Mesothelial cell of epicardium (in vitro differentiated cells): ENCODE measurements at places on chromosomes 16 and 17. TPM values are rescaled to one million over a fixed set of nuclear protein-coding genes. Genes with fewer than 3 reads are reported as not detected.

GRCh38 chr16:19417640-19418039, at the start of gene TMC5:
TSS of gene TMC5 (plus strand) at chr16:19417883. CDS start at chr16:19440039, 22,156 bp downstream.
- no peak for DNase-seq

DNA sequence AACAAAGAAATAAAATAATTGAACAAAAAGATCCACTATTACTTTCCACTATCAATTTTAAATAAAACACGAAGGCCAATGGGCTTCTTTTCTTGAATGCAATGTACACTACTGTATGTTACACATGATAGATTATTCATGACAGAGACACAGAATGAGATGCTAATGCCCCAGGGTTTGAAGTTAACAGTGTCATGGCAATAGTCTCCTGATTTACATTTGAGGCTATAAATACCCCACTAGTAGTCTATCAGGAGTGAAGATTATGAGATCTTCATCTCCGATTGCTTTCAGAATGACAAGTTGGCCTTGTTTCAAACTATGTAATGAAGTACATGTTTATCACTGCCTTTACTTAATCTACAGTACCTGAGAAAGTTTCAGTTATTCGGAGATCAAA, 84.4 kb downstream of the RPGRIP1L start:
- no peak for DNase-seq

DNA sequence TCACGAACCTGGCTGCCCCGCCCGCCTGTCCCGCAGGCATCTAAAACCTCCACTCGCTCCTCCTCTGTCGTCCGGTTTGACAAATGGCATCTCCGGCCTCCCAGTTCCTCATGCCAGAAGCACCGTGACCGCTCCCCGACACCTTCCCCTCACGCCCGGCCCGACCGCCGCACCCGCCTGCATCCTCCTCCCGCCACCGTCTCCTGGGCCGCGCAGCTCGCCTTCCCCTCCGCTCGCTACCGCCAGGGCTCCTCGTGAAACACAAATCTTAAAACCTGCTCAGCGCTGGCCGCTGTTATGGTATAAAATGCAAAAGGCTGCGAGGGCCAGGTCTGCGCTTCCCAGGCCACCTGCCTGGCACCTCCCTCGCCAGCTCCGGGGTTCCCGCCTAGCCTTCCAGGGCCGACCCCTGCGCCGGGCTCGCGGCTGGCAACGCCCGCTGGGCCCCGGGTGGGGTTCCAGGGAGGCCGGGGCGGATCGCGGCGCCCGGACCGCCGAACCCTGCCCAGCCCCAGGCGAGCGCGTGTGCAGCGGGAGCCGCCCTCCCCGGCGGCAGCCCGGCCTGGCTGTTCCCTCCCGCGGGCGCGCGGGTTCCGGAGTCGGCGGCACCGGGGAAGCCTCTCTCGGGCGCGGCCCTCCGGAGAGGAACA, 488 bp downstream of the SPSB3 start:
- DNase-seq: no peak

Gene KRT36
- total RNA-seq: not detected in 3 replicates

GRCh38 chr16:67187175-67187890, 2.6 kb downstream of the EXOC3L1 start:
- DNase-seq: no peak

DNA sequence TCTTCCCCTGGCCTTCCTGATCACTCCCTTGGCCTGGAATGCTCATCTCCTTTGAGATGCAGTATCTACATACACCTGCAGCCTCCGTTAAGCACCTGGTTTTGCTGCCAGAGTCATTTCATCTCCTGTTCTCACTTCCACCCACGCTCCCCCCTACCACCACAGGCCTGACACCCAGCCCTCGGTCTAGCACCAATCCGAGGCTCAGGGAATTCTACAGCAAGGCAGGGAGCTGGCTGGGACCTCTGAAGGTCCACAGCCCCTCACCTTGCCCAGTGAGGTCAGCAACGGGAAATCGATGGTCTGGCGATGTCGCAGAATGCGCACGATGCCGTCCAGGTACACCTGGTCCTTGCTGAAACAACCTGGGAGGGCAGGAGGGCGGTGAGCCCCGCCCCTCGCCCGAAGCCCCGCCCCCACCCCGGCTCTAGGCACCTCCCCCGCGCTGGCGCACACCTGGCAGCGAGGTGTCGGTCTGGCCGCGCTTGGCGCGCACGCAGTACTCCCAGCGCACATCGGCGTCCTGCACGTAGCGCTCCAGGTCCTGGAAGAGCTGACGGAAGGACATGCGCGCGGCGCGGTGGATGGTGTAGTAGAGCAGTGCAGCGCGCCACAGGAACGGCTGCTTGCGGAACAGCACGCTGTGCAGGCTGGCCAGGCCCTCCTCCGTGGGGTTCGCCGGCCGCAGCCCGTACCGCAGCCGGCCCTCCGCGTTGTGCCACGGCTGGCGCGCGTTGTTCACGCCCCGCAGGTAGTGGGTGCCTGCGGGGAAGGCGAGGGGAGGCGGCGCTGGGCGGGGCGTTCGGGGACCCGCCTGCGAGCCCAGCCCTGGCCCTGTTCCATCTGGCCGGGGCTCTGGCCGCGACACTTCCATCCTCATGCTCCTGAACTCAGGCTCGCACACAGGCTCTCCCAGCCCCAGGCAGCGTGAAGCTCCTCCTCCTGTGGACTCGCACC, 5.7 kb downstream of the MATCAP1 start:
- DNase-seq: no peak

DNA sequence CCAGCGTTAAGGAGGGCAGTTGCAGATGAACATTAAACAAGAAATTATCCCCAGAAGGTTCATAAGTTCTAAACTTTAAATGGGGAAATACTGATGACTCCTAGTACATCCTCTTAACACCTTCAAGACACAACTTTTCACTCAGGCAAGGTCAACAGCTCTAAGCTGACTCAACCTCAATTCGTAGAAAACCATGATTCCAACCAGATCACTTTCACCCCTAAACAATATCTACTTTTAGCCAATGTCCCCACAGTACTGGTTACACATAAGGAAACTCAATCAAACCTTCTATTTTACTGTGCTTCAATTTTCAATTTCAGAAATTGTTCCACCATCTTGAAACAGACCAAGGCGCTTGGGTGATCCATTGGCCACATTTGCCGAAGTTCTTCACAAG, 2.3 kb downstream of the CDYL2 start:
- DNase-seq: no peak

DNA sequence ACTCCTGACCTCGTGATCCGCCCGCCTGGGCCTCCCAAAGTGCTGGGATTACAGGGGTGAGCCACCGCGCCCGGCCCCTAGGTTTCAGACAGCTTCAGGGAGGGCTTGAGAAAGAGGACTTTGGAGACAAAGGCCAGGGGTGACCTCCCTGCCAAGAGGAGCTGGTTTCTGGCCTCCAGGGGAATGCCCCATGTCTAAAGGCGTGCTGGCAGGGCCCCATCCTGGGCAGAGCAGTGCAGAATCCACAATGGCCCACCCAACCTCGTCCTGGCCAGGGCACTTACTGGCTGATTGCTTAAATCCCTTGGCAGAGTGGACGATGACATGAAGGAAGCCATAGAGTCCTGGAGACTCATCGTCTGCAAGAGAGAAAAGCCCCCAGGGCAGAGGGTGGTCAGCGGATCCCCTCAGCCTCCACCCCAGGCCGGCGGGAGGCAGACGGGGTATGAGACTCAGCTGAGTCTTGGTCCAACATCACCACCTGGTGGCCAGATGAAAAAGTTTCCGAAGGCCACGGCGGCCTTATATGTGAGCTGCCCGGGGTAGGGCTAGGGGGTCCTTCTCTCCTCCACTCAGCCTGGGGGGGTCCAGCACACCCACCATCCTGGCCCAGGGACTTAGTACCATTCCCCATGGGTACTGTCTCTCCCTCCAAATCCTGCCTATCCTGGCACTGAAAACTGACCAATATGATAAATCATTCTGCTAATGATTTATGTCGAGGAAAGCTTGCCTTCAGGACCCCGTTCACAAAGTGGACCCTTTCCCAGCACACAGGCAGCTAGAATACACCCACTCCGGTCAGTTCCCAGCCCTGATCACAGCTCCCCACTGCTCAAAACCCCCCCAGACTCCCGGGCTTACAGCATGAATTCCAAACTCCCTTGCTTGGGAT, 59.1 kb downstream of the TIMM22 start:
- DNase-seq: no peak

DNA sequence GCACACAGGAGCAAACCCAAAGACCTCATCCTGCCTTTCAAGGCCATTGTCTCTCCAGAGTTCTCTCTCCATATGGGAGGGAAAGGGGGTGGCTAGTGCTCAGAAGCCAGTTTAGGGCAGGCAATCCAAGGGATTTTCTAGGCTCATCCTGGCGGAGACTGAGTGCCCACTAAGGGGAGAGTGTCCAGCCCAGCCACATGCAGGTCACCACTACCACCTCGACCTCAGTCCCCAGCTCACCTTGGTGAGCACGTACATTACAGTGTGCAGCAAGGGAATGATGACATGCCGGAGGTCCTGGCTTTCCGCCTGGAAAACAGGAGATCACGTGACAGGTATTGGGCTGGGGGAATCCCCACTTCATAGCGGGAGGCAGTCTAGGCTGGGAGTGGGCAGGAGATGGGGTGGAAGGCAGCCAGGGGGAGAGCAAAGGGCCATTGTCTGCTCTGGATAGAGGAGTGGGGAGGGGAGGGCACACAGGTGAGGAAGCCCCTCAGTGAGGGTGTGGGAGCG, 29.9 kb downstream of the PIK3R6 start:
- no peak for DNase-seq

- no peak for DNase-seq
These were observed 48.4 kb downstream of the COX4I1 start for GRCh38 chr16:85847681-85848601.

DNA sequence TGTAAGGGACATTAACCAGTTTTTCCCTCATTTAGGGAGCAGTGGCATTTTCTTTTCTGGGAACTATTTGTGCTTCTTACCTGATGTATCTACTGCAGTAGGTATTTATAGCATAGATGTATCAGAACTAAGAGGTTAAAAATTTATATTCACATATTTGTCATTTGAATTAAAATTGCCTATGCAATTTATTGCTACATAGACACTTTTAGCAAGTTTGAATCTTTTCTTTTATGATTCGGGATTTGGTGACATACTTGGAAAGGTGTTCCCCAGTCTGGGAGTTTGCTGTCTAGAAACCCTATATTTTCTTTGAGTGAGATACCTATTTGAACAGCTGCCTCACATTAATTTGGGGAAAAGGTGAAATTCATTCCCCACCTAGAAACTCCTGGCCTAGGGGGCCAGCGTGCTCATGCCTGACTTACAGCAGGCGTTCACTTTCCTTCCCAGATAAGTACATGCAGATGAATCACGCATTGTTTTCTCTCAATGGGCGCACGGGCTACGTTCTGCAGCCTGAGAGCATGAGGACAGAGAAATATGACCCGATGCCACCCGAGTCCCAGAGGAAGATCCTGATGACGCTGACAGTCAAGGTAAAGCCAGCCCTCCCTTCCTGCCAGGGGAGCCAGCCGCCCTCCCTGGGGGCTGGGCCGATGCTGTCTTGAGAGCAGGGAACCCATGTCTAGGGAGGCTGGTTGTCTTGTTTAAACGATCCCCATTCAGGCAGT, 73.8 kb downstream of the SDR42E1 start:
- DNase-seq: no peak

DNA sequence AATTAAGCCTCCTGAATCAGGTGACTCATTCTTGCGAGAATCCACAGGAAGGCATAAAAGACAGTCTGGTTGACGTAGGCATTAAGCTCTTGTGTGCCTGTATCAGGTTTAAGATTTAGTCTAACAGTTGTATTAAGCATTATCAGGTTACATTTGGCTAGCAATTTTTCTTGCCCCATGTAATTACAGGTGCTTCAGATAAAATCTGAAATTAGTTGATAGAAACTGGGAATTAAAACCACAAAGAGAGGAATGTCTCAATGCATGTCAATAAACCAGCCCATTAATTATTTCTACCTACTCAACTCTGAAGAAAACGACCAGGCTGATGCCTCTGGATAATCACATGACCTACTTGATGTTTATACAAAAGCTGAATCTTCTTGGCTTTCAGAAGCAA, 217.2 kb downstream of the CA10 start:
- no peak for DNase-seq

DNA sequence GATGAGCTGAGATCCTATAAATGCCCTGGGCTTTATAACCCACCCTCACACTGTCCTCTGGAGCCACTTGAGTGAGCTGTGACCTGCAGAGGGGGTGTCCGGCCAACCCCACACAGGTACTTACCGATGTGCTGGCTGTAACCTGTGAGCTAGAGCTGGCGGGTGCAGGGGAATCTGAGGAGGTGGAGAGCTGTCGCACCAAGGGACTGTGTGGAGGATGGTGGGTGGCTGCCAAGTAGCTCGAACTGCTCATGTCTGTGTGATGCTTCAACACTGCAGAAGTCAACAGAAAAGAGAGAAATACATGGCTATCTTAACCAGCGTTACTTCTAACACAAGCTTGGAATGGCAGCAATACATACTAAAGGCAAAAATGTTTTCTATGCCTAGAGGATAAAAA, 39.4 kb downstream of the STH start:
- DNase-seq: no peak

Gene KCNJ16
- 0.18 to 0.33 TPM (median 0.29 TPM) in 3 replicates for total RNA-seq

Gene RPUSD1
- total RNA-seq: 21.5 to 23.0 TPM (median 21.9 TPM) in 3 replicates

Gene NOXO1
- 0.42 to 1.3 TPM (median 0.73 TPM) in 3 replicates for total RNA-seq

DNA sequence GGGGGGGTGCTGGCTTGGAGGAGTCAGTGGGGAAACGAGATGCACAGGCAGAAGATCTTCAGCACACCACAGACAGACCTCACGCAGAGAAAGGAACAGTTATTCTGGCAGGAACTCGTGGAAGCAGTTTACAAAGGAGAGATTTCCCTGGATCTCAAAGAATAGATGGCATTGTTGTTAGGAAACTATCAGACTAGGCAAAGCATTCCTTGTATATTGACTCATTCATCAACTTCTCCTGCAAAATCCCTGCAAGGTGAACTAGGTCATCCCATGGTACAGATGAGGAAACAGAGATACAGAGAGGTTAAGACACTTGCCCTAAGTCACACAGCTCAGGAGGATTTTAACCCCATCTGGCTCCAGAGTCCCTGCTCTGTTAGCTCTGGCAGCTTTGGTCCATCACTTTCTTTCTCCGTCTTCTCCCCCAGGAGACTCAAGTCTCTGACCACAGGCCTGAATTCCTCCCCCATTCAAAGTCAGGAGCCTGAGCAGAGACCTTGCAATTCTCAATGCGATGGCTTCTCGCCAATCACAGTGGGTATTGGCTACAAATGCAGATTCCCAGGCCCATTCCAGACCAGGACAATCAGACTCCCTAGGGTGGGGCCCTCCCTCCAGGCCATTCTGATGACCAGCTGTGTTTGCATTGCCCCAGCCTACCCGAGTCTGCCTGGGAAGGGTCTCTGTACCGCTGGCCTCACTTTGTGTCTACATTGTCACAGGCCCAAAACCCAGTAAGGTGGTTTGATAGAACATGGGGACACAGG, 56.4 kb downstream of the LITAF start:
- no peak for DNase-seq

- no peak for DNase-seq
These were observed 34.8 kb downstream of the ASIC2 start for GRCh38 chr17:33258296-33258695.

DNA sequence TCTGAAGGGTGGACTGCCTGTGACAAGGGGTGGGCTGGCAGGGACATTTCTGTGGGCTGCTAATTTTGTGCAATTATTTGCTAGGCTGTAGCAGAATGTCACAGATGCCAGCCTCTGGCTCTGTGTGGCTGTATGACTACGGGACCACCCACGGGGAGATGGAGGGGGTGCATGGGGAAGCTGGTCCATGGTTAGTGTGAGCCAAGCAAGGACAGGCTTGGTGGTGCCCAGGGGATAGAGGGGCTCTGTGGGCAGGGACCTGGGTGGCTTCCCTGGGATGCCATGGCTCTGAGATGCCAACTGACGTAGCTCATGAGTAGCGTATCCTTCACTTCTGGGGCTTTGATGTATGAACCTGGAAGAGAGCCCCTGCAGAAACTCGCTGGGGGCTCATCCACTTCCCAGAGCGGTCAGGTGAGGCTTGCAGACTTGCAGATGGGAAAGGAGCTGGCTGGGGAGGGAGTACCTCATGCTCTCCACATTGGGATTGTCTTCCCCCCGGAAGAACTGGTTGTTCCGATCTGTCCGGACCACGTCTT, 87.2 kb downstream of the TBC1D16 start:
- no peak for DNase-seq
